ENCODE measurements at places on chromosomes 3 and 15.

GRCh38 chr3:11570789-11571495 is 72.8 kb downstream of the VGLL4 start:
- no peak for DNase-seq

- no peak for DNase-seq
Observed at GRCh38 chr15:91444656-91445055, 344.6 kb downstream of the SV2B start.

DNA sequence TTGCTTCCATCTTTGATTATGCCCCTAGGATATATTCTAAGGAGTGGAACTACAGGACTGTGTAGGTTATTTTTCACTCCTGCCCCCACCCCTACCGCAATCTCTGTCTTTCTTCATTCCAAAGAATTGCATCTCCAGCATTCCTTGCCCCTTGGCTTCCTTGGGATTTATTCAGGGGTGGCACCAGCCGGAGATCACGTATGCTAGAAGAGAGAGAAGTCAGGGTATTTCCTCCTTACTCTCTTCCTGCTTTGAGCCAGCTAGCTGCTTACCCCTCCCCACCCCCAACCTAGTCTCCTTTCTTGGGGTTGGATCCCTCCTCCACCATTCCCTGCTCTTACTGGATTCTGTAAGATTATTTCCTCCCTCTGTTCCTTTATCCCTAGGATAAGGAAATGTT is 35.0 kb upstream of the DENND4A start:
- DNase-seq: no peak

DNA sequence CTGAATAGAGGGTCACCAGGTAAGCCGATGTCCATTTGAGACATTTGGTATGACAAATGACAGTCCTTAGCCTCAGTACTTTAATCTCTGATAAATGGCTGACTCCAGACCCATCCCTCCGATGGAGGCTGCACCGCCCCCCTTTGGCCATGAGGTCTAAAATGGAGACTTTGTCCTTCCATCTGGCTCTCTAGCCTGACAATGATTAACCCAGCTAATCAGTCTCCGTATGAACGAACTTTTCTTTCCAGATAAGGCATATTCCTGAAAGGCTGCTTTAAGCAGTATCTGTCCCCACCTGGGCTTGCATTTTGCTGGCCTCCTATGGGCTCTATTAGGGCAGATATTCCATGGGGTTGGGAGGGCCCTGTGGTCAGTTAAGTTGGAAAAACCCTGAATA is 10.8 kb upstream of the MYZAP start:
- DNase-seq: no peak

- no peak for DNase-seq
Observed at GRCh38 chr15:78907577-78907976, 34.9 kb downstream of the MORF4L1 start.

DNA sequence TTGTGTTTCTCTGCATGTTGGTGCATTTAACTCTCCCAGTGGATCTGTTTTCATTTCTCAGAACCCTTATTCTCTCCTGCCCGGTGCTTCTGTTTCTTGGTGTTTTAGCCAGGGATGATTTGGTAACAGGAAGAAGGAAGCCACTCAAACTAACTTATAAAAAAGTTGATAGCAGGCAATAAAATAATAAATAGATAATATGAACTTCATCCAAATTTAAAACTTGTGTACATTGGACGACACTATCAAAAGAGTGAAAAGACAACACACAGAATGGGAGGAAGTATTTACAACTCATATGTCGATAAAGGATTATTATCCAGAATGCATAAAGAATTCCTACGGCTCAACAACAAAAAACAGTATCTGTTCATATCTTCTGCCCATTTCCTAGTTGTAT is 37.3 kb upstream of the CHRNA7 start:
- DNase-seq: no peak

GRCh38 chr3:19232566-19232965 is 84.3 kb downstream of the KCNH8 start:
- DNase-seq: no peak

DNA sequence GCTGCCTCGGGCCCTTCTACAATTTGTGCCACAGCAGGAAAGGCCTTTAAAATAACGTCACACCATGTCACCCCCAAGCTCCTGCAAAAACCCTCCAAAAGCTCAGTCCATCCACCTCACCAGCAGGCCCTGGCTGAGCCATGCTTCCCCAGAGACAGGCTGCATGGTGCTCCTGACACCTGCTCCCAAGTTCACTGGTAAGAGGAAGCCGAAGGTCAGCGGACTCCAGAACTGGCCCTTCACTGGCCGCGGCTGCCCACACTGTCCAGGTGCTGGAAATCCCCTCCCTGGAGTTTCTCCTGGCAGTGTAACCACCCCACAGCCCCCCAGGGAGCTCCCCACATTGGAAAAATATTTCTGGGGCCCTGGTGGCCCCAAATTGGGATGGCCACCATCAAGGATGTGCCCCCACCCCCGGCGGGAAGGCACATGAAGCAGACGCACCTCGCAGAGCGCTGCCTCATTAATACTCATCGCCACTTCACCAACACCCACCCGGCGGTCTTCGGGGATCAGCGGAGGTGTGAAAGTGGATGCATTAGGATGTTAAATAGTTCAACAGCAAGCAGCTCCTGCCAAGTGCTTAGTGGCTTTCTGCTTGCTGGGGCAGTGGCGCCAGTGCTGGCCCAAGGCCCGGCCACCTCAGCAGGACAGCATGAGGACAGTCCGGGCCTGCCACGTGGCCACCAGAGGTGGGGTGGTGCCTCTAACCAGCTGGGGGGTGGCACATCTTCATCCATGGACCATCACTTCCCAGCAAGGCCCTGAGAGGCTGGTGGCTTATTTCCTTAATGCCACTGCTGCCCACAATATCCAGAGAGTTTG is 146.1 kb upstream of the IQSEC1 start:
- DNase-seq: no peak

DNA sequence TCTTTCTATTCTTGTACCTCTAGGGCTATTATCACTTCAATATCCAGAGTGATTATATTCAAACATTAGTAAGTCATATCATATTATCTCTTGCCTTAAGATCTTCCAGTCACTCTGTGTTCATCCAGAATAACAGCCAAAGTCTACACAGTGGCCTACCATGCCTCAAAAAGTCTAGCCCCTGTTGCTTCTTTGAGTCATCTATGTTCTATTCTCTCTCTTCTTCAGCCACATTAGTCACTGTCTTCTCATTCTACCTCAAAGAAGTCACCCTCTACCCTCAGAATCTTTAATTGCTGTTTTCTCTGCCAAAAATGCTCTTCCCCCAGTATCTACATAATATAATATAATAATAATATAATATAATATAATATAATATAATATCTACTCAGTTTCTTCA is 356.0 kb downstream of the NLGN1 start:
- no peak for DNase-seq

DNA sequence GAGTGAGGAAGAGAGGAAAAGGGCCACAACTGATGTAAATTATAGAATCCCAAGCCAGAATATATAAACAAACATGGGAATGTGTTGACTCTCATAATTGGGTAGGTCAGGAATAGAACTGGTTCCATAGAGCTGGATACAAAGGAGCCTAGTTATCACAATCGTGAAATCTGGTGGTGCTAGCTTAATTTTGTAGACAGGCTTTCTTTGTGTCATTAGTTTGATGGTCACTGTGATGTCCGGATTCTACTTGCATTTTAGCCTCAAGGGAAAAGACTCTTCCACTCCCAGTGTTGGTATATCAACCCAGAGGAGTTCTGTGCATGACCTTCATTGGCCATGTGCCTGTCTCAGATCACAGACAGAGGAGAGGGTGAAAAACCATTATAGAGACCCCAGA is 81.8 kb downstream of the NLGN1 start:
- no peak for DNase-seq

GRCh38 chr3:29332195-29332637 is 51.3 kb downstream of the RBMS3 start:
- DNase-seq: no peak
